ENCODE measurements at places on chromosomes 13 and 19.

GRCh38 chr19:10655457-10656312 lies 1.5 kb downstream of the ILF3 start:
- DNase-seq: no peak

DNA sequence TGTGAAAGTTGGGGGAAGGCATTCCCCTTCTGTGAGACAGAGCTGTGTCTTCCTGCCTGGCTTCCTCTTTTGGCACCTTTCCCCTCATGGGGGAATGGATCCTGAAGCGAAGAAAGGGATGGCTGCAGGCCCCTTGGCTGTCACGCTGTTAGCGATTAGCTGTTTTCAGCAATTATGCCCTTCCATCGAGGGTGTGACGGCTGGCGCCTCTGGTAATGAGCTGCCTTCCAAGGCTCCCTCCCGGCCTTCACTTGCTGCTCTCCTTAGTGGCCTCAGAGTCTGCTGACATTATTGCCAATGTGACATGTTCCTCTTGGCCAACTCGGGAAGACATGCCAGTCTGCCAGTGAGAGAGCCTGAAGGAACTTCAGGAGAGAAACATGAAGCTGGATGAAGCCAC lies 162.1 kb downstream of the ZIC5 start:
- no peak for DNase-seq

GRCh38 chr19:12034620-12035019 lies 859 bp downstream of the ZNF433 start:
- DNase-seq: no peak

- DNase-seq: no peak
These were observed 1200.6 kb downstream of the UQCRFS1 start for GRCh38 chr19:28012361-28012760.

DNA sequence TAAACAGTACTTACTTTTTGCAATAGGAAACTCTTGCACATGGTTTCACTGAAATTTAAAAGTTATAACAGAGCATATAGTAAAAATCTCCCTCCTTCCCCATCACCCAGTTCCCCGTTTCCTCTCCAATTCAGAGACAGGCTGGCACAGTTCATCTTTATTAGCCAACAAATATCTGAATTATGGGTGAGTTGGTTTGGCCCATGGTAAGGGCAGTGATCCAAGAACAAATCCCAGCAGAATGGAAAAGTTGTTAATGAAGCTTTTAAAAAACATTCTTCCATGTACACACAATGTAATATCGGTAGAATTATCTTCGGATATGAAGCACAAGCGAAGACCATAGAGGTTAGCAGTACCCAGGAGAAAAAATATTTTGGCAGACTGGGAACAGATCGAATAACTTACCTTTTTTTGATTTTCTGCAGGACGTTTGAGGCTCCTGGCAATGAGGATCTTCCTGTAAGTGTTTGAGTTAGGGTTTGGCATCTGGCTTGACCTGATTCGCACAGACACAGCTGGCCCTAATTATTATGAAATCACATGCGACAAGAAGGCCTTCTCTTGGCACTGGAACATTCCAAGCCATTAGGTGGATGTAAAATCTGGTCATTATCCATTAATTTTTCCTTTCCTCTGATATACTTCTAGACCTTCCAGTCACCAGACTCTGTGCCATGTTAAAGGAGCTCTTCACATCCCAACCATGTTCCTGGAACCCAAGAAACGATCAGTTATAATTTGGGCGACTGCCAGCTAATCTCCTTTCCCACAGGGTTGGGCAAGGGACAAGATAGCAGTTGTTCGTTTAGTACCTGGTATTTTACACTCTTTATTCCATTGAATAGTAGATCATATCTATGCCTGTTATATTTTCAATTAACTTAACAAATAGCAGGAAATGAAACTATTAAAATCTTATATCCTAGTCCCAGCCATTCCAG lies 139.4 kb upstream of the TSC22D1 start:
- DNase-seq: peak; percentile 28

DNA sequence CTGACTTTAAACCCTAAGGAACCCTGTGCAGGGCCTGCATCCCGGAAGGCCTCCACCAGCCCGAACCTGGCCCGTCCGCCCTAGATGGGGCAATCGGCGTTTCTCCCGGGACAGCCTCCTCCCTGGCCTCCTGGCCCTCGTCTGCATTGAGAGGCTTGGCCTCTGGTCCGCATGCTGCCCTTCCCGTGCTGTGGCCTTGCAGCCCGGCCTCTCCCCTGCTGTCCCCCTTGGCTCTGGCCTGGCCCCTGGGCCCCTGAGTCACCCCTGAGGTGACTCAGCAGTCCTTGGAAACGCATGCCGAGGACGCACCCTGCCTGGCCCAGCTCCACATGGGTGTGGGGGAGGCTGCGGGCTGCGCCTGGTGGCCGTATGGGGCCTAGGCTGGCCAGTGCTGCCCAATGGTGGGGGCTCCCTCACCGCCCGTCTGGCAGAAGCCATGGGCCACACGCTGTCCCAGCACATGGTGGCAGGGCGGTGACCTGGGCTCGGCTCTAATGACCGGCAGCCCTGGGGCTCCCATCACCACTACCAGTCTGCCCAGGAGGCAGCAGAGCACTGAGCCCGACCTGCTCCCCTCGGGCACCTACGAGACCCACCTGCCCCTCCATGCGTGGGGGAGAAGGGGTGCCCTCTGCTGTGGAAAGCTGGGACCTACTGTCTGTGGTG lies 25.7 kb downstream of the SH3GL1 start:
- DNase-seq: peak; percentile 44

DNA sequence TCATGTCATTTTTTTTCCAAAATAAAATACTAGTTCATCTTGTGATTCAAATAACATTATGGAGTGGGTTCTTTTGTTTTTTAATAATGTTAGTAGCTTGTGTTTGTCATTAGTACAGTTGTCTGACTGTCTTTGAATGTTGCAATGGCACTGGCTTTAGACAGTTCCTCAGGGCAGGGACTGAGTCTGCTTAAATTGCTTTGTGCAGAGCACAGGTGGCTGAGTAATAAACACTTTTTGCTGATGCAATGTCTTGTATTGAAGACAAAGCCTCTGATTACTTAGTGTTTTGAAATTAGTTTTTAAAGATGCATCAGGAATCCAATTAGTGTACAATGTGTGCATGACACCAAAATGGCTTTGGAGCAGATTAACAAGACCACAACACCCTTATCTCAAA lies 88.7 kb upstream of the PCDH9 start:
- DNase-seq: no peak

DNA sequence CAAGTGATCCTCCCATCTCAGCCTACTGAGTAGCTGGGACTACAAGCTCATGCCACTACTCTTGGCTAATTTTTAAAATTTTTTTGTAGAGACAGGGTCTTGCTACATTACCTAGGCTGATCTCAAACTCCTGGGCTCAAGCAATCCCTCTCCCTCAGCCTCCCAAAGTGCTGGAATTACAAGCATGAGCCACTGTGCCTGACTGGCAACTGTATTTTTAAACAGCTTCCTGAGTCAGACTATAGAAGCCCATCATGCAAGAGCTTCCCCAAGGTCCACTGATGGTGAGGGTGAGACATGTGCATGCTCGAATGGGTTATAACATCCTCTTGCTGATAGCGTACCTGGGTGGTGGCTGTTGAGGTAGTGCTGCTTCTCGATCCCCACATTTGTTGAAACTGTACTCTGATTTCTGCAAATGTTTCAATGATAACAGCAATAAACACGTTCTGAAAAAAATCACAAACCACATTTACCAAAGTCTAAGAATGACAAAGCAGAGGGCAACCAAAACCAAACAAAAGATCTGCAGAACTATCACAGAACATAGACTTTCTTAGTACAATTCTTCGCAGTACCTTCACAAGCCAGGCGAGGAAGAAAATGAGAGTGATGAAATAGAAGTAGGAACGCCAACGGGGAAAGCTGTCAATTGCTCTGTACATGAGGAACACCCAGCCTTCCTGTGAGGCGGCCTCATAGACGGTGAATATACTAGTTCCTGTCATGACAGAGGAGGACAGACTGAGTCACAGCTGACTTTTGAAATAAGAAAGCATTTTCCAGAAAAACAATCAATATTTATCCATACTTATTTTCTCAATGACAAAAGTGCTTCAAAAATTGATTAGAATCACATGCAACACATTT lies 124.4 kb downstream of the NALCN start:
- DNase-seq: no peak

DNA sequence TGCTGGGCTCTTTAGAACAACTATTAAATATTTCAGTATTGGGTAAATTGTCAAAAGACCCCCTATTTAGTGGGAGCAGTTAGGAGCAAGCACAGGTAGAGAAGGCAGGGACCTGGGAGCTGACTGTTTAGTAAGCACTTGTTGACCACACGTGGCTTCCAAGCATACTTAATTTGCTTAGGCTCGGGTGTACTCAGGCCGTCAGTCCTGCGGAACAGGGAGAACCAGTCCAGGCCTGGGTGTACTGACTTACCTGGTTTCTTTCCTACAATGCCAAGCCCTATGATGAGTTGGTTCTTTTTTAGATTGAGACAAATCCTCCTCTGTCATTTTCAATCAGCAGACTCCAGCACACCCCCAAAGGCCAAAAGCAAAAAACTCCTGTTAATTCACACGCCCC lies 90.0 kb downstream of the WDFY2 start:
- DNase-seq: no peak

DNA sequence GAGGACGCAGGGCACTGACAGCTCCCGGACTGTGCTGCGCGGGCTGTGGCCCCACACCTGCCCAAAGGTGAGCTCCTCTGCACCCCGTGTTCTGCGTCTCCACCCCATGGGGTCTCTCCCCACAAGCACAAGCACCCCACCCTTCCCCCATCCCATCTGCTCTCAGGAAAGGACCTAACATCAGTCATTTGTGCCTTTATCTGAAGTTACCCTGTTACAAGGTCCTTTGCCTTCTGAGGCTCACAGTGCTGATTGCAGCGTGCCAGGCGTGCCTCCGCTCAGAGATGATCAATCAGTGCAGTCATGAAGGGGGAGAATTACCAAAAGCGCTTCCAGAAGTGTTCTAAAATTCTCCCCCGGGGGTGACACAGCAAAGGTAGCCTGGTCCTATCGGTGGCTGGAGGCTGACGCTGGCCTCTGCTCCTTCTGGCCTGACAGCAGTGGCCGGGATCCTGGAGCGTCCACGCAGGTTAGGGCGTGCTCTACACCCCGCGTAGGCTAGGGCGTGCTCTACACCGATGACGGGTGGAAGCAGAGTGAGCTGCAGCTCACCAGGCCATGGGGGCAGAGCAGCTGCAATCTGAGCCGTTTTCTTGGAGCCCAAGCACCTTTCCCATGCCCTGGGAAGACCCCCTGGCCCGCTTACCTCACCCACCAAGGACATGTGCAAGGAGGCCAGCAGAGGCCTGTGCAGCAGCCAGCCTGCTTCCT lies 84.7 kb upstream of the TM9SF2 start:
- no peak for DNase-seq

- DNase-seq: no peak
These were observed 46.3 kb downstream of the UNC13A start for GRCh38 chr19:17641846-17642245.

DNA sequence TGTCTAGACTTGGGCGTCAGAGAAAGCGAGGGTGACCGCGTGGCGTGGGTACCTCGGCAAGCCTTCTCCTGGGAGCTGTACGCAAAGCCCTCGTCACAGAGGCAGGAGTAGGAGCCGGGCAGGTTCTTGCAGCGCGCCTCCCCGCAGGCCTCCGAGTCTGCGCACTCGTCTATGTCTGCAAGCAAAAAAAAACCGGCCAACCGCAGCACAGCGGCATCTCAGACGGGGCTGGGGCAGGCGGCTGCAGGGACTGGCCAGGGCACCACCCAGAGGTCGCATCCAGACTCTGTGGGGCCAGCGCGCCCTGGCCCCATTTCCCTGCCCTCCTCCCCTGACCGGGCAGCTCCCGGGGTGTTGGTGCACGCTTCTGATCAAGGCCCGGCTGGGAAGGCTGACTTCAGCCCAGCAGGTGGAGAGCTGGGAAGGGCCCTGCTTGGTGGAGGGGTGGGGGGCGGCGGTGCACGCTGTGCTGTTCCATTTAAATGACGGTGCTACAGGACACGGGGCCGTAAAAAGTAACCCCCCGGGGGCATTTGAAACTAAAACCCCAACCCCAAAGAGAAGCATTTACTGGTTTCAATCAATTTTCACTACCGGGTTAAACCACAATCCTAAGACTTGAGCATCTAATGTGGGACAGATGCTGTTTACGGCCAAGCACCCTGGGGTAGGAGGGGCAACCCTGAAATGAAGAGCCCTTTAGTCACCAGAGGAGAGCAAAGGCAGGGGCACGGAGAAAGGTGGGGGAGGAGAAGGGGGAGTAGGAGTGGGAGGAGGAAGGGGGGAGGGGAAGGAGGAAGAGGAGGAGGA lies 28.2 kb downstream of the GAS6 start:
- DNase-seq: peak; percentile 71

DNA sequence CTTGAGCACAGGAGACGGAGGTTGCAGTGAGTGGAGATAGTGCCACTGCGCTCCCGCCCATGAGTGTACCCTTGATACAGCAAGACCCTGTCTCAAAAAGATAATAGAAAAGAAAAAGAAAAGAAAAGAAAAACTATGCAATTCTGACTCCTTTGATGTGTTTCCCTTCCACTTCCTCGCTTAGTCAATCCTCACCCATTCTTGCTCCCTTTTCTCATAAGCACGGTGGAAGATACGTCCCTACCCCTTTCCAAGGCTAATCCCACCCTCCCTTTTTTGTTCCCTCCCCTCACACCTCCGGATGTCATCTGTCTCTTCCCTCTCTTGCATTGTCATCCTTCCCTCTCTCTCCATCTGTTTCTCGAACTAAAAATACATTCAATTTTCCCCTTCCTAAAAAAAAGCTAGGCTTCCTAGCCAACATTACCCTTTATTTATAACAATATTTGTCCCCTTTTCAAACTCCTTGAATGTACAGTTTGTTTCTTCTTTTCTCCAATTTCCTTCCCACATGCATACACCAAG lies 40.5 kb upstream of the ITM2B start:
- no peak for DNase-seq

DNA sequence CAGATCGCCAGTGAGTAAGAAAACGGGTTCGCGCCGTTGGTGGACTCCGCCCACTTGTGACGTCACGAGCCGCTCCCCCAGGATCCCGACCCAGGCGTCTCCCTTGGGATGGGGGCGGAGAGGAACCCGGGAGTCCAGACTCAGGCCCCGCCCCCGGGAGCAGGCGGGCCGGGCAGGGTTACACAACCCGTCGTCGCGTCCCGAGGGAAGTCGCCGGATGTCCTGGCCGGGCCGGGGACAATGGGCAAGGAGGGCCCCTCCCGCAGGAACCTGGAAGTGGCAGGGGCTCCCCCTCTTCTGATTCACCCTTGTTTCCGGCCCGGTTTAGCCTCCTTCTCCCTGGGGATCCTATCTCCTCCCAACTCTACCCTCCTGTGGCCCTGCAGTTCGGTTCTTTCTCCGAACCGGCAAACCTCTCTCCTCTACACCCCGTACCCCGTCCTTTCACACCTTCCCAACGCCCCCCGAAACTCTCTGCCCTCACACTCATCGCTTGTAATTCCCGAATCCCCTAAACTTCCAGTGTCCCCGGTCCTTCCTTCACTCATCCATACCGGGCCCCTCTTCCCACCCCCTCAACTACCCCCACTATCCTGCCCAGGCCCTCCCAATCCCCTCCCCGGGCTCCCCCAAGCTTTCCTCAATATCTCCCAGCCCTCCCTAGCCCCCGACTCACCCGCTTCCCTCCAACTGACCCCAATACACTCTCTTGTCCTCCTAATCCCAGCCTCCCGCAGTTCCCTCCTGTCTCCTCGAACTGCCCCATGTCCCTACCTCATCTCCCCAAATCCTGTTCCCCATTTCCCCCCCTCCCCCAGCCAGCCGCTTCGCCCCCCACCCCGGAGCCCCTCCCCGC lies 20.0 kb upstream of the ERCC1 start:
- no peak for DNase-seq
